ENCODE measurements at places on chromosomes 5 and 9.
A peak's percentile ranks its signal among the peaks of the same experiment; 100 is the strongest.

GRCh38 chr5:90888511-90889324 lies 330.1 kb downstream of the ADGRV1 start:
- no peak for DNase-seq

- DNase-seq, result no peak
Observed at GRCh38 chr5:170427672-170428236, 38.6 kb upstream of the KCNMB1 start.

DNA sequence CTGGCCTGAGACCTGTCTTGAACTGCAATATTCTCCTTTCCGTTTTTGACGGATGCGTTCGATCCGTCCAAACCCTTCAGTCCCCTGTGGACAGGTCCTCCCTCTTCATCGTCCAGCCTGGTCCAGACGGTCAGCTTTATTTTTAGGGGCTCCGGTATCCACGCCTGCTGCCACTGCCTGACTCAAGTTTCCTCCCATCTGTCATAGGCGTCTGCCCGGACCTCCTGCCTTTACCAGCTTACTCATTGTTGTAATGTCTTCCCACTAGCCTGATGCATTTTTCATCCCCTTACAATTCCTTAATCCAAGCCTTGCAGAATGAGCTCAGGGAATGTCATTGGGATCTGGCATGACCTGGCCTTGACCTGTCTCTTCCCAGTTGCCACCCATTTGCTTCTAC lies 145.8 kb downstream of the TENT4A start:
- no peak for DNase-seq

DNA sequence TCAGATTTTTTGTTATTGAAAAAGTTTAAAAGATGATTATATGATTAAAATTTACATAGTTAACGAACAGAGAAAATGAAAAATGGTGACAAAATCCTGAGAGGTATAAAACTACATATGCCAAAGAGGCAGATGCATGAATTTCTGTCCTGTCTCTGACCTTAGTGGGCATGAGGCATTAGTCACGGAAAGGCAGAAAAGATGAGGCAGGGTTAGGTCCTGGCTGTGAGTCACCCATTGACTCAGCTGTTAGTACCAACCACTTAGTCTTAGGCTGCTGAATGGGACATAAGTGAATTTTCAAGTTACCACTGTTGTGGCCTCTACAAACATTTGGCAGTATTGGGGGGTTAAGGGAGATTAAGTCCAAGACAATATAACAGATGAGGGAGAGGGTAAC lies 33.1 kb downstream of the RASA1 start:
- no peak for DNase-seq

GRCh38 chr5:143653766-143654282 lies 158.1 kb upstream of the HMHB1 start:
- DNase-seq, result no peak

GRCh38 chr9:114614373-114614772 lies 3.3 kb downstream of the TMEM268 start:
- DNase-seq, result no peak

- DNase-seq, result no peak
Observed at GRCh38 chr5:65946198-65946745, 19.9 kb downstream of the ERBIN start.

DNA sequence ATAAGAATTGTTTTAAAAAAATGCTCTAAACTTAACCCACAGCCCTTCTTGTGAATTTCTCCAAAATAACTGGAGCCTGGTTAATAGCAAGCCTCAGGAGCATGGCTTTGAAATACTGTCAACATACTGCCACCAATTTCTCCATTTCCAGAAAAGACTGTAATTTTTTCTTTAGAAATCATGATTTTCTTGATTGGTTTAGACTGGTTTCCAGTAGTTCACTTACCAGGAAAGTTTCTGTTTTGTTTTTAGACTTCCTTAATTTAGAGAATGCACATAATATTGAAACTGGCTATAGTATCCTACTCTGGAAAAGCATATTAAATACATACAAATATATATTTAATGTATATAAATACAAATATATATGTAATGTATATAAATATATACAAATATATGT lies 4.5 kb upstream of the CD274 start:
- DNase-seq, result no peak

GRCh38 chr9:136614967-136615623 lies 47.6 kb upstream of the EGFL7 start:
- no peak for DNase-seq

DNA sequence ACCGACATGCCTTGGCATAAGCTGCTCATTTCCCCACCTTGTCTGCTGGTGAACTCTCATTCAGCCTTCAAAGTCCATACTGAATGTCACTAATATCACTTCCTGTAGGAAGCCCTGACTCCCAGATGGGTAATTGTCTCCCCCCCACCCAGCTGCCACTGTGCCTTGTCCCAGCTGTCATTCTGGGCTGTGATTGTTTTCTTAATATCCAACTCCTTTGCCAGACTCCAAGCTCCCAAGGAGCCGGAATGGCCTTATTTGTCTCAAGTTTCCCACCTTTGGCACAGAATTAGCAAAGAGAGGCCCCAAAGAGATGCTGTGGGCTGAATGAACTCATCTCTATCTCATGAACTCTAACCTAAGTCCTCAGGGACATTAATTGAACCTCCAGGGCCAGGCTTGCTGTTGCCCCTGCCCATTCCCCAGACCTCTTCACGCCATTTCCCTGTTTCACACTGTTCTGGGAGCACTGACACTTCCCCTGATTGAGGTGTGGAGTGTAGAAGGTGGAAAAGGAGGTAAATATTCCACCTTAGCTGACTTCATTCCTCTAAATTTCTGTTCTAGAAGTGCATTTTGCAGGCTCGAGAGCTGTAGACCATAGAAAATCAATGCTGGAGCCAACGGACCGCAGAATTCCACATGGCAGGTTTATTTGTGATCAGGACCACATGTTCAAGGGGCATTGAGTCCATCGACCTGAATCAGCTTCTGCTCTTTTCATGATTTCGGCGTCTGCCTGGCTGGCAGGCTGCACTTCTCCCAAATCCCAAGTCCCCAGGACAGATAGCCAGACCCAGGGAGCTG lies 4.9 kb upstream of the SH3PXD2B start:
- DNase-seq, result no peak

DNA sequence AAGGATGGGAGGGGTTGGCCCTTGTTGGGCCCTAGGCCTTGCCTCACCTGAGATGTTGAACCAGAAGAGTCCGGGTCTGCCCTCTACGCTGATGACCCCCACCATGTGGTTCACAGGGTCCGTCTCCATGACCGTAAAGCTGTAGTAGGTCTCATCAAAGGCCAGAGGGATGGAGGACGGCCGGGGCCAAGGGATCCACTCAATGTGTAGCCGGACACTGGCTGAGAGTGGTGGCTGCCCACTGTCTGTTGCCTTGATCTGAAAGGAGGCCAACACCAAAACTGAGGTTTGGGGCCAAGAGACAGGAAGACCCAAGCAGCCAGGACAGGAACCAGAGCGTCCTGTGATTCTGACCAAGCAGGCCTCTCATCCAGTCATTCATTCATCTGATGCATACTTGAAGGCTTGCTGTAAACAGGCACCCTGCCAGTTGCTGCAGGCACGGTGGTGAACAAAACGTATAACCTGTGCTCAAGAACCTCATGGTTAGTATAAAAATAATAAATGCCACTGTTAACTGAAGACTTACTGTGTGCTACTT lies 37.9 kb downstream of the FAT2 start:
- no peak for DNase-seq

- no peak for DNase-seq
Observed at GRCh38 chr5:115320006-115320405, 23.6 kb upstream of the CCDC112 start.

- DNase-seq, result no peak
Observed at GRCh38 chr9:129934041-129934591, 98.9 kb downstream of the USP20 start.

- no peak for DNase-seq
Observed at GRCh38 chr5:21581508-21581907, 1271.6 kb downstream of the CDH12 start.

DNA sequence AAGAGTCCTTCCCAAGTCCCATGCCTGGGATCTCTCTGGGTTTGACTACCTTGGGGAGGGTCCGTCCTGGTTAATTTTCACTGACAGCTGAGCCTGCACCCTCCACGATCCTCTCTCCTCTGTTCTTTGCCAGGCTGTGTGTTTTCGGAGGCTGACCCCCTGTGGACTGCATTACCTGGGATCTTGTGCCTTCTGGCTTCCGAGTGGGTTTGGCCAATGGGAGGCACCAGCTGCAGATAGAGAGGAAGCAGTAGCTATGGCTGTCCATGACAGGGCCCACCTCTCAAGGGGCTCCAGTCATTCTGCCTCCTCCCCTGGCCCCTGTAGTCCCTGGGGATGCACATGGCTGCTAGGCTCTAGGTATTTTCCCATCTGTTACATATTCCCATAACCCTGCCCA lies 285.0 kb downstream of the DMRT2 start:
- DNase-seq, result no peak

DNA sequence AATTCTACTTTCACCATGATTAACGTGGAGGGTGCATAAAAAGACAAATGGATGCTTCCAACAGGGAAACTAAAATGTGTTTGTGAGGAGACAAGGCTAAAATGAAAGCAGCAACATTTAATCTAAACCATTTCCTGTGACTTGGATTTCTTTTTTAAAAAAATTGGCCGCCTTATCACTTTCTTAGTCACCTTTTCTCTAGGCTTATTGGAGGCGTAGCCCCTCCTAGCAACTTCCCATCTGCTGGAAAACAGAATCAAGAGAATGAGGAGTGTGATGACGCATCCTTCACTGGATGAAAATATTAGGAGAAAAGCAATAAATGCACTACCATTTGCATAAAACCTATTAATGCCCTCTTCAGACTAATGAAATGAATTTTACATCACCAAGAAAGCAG lies 791 bp upstream of the GPR150 start:
- DNase-seq, result no peak

DNA sequence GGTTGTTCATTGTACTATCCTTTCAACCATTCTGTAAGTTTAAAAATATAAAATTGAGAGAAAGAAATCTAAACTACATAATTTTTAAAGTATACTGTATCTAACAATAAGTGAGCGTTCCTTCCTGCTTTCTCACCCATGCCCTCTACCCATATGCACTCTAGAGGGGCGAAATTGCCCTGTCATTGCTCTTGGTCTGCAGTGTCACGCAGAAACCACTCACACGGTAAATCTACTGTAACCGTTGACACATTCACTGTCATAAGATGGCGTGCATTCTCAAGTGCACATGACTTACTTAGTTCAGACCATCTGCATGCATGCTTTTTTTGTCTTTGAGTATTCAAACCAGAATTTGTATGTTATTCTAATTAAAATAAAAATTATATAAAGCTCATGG lies 55.7 kb upstream of the NIPBL start:
- no peak for DNase-seq

DNA sequence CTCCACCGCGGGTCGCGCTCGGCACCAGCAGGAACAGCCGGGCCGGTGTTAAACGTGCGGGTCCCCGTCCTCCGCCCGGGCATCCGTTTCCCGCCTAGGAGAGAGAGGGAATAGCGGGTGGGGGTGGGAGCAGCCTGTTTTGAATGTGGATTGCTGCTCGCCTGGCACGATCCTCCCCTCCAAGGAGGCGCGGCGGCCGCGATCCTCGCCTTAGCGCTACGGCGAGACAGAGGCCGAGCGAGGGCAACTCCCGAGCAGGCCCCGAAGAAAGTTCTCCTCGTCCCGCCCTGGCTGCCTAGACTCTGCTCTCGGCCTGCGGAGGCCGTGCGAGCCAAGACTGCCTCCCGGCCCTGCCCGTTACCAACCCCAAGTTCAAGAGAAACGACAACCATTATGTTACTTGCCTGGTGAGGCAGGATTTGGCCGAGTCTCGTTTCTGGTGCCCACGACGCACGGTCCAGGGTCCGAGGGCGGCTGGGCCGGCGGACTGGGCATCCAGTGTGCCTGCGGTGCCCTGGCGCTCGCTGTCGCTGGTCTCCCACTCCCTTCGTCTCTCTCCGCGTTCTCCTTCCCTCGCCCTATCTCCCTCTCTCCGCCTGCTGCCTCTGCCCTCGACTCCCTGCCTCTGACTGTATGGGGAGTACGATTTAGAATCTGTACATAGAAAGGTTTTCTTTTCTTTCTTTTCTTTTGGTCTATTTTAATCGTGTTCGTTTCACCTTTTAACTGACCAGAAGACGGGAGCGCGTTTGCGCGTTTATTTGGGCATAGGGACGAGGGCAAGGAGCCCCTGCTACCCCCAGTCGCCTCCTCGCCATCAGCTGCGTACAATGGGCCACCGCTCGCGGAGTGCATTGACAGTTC lies 724 bp downstream of the NR2F1-AS1 start:
- DNase-seq, result no peak

DNA sequence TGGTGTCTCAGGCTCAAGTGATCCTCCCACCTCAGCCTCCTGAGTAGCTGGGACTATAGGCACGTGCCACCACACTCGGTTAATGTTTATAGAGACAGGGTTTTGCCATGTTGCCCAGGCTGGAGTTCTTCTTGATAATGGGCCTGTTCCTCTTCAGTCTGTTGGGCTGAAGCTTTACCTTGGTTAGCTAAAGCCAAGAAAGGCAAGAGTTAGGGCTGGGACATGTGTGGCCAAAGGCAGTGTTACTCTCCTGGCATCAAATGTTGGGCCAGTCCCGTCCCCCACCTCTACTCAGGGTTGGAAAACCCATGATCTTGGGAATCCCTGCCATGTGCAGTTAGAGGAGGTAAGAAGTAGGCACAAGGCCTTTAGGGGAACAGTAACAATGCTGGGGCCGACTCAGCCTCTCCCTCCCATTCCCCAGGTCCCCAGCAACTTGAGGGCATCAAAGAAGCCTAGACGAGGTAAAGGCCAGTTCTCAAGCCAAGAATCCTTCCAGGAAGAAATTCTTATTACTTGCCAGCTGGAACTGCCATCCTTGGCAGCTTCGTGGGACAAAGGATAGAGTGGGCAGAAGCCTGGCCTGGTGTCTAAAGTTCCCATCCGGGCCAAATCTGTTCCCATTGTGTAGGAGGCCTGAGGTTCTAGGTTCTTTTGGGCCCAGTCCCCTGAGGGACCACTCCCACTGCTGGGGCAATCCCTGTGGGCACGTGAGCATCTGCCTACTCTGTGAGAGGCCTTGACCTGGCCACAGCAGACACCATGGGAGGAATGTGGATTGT lies 4.5 kb downstream of the EGR1 start:
- no peak for DNase-seq

- DNase-seq, result peak; percentile 21
Observed at GRCh38 chr5:127111112-127111511, 37.8 kb upstream of the C5orf63 start.

DNA sequence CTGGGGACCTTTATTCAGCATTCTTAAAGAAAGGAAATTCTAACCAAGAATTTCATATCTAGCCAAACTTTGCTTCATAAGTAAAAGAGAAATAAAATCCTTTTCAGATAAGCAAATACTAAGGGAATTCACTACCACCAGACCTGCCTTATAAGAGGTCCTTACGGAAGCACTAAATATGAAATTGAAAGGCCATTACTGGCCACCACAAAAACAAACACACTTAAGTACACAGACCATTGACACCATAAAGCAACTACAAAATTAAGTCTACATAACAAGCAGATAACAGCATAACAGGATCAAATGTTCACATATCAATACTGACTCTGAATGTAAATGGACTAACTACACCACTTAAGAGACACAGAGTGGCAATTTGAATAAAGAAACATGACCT lies 361.4 kb upstream of the POU5F2 start:
- DNase-seq, result no peak

DNA sequence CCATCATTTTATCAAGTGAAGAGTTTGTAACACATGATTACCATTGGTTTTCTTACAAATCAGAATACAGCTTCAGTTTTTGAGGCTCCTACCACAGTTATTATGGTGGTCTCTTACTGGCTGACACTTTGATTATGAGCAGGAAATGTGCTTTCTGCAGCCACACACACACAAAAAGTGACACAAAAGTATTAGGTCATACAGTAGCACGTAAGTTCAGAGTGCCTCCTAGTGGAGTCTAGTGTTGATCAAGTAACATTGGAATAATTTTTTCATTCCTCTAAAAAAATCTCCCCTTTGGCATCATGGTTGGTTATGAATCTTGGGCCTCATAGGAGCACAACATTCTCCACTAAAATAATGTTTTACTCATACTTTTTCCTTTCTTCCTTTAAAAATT lies 37.6 kb downstream of the PAM start:
- DNase-seq, result no peak

Data from naive B cell (primary cell).